ENCODE measurements at places on chromosomes 12 and 14. TPM values are rescaled to one million over a fixed set of nuclear protein-coding genes. Genes with fewer than 3 reads are reported as not detected.
A peak's percentile ranks its signal among the peaks of the same experiment; 100 is the strongest.

The TTC6 gene
- polyA plus RNA-seq = not detected

The TAS2R8 gene
- polyA plus RNA-seq = not detected

The SAMD15 gene
- polyA plus RNA-seq = not detected

GRCh38 chr12:116222358-116222757, 55.1 kb downstream of the MED13L start:
- H3K4me1 ChIP-seq = peaks cover 17% of the 10 kb centered on the region

DNA sequence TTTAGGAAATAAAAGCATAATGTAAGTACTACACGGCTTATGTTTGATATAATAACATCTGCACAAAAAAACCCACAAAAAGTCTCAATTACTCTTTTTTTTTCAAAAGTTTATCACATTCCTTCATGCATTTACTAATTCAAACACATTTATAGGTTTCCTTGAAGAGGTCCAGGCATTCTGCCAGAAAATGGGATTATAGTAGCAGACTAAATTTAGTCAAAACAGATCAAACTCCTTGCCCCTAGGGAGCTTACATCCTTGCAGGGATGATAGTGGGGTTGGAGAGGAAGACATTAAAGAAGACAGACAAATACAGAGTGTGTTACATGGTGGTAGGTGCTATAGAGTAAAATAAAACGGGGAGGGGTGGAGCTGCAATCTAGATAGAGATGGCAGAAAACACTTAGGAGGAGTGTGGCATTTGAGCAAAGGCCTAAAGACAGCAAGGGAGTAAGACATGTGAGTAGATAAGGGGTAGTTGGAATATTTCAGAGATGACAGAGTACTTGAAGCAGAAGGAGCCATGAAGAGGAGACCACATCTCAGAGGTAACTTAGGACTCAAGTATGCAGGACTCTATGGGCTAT, 266.9 kb downstream of the PPFIA2 start:
- no peaks in the 10 kb centered on the region for H3K36me3 ChIP-seq
- no peak for DNase-seq
- no peaks in the 10 kb centered on the region for H3K4me1 ChIP-seq

DNA sequence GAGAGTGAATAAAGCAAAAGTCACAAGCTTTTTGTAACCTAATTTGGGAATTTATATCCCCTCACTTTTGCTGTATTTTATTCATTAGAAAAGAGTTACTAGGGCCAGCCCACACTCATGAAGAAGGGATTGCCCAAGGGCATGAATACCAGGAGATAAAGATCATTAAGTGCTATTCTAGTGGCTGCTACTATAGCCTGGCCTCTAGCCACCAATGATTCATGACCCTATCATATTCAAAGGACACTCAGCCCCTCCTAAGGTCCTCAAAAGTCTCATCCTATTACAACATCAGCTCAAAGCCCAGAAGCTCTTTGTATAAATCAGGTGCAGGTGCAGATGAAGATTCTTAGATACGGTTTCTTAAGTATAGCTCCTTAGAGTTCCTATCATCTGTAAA, 518.1 kb downstream of the TRHDE start:
- no peaks in the 10 kb centered on the region for H3K4me1 ChIP-seq
- H3K27ac ChIP-seq = no peak overlapping the region
- no peaks in the 10 kb centered on the region for H3K27me3 ChIP-seq
- H3K36me3 ChIP-seq = no peaks in the 10 kb centered on the region
- H3K4me3 ChIP-seq = no peak overlapping the region

DNA sequence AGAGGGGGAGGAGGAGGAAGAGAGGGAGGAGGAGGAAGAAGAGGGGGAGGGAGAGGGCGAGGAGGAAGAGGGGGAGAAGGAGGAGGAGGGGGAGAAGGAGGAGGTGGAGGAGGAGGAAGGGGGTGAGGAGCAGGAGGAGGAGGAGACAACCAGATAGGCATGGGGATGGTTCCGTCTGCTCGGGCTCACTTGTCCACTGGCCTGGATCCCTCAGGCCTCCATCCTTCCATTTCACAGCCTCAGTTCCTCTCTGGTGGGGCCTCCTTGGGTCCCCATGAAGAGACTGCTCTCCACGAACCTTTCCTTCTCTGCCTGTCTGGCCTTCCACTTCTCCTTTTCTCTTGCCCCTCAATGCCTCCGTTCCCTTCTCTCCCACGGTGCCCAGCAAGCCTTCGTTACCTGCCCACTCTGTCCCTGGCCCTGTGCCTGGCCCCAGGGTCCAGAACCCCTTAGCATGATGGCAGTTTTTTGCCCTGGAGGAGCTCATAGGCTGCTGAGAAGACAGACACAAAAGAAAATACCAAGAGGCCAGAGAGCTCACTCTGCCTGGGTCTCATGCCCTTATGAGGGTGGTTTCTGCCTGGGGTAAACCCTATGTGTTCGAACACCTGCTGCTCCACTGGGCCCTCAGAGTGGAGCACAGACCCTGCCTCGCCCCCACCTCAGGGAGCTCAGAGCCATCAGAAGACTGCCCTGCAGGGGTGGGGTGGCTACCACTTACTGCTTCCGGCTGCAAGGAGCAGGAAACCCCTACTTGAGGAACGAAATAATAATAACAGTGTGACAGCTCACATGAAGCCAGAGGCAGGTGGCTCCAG, 11.7 kb upstream of the CACNA2D4 start:
- no peaks in the 10 kb centered on the region for H3K27me3 ChIP-seq
- peaks cover 66% of the 10 kb centered on the region for H3K4me1 ChIP-seq
- peak; percentile 46 for DNase-seq
- H3K27ac ChIP-seq = no peak overlapping the region
- H3K4me3 ChIP-seq = no peak overlapping the region

DNA sequence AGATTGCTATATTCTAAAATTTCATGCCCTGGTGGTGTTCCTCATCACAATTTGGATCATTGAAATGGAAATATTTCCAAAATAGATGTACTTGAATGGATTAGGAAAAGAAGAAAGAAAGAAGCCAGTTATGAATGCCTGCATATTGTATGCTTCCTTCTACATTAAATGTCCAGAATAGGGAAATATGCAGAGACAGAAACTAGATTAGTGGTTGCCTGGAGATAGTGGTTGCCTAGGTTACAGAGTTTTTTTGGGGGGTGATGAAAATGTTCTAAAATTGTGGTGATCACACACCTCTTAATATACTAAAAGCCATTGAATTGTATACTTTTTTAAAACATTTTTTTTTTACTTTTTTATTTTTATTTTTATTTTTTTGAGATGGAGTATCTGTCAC, 18.0 kb downstream of the TUBA1A start:
- H3K4me3 ChIP-seq = no peak overlapping the region
- no peak overlapping the region for H3K27ac ChIP-seq
- no peaks in the 10 kb centered on the region for H3K27me3 ChIP-seq
- no peak for DNase-seq
- no peaks in the 10 kb centered on the region for H3K4me1 ChIP-seq
- H3K36me3 ChIP-seq = no peaks in the 10 kb centered on the region

DNA sequence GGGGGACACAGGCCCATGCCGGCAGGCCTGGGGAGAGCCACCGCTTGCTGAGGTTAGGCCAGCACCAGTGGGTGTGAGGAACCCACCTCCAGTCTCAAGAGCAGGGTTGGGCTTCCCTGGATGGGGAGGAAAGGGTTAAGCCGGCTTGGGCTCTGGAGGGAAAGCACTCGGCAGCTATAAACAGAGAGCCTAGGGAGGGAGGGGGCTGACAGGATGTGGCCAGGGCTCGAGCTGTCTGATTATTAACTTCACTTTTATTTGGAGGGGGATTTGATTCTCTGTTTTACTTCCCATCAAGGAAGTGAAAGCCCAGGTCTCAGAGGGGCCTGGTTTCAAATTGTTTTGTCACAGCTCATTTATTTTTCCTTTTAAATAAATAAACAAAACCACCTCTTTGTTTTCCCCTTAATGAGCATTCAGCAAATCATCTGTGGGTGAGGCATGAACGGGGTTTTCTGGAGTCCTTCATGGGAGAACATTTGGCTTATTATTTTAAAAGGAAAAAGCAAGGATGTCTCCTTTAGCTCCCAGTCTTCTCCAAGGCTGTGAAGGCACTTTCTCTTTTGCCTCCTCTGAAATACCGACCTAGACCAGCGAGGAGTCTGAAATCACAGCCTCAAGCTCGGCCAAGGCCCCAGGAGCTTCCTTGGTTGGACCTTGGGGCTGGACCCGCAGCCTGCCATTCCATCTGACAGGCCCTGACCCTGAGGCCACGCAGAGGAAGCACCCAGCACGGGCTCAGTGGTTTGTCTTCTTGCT, 21.9 kb upstream of the ZFP36L1 start:
- peak; percentile 79 for DNase-seq
- H3K27me3 ChIP-seq = no peaks in the 10 kb centered on the region
- peaks cover 74% of the 10 kb centered on the region for H3K4me1 ChIP-seq
- H3K27ac ChIP-seq = peak overlapping the region; percentile 98

GRCh38 chr12:106195621-106196027, 52.2 kb downstream of the CKAP4 start:
- H3K4me3 ChIP-seq = no peak overlapping the region
- no peaks in the 10 kb centered on the region for H3K27me3 ChIP-seq
- H3K27ac ChIP-seq = no peak overlapping the region
- DNase-seq = peak; percentile 90
- no peaks in the 10 kb centered on the region for H3K36me3 ChIP-seq

DNA sequence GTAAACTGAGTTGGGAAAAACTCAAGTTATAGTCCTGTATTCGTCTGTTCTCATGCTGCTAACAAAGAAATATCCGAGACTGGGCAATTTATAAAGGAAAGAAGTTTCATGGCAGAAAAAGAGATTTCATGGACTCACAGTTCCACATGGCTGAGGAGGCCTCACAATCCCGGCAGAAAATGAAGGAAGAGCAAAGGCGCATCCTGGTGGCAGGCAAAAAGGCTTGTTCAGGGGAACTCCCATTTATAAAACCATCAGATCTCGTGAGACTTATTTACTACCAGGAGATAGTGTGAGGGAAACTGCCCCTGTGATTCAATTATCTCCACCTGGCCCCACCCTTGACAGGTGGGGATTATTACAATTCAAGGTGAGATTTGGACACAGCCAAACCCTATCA, 292.6 kb upstream of the SYT1 start:
- no peak for DNase-seq
- no peak overlapping the region for H3K4me3 ChIP-seq
- no peaks in the 10 kb centered on the region for H3K27me3 ChIP-seq
- no peak overlapping the region for H3K27ac ChIP-seq
- H3K36me3 ChIP-seq = no peaks in the 10 kb centered on the region
- no peaks in the 10 kb centered on the region for H3K4me1 ChIP-seq

GRCh38 chr12:79932357-79932756, 2.5 kb downstream of the PPP1R12A start:
- H3K4me3 ChIP-seq = peak overlapping the region; percentile 96
- peak overlapping the region; percentile 98 for H3K27ac ChIP-seq
- no peaks in the 10 kb centered on the region for H3K36me3 ChIP-seq
- H3K27me3 ChIP-seq = no peaks in the 10 kb centered on the region
- peaks cover 27% of the 10 kb centered on the region for H3K4me1 ChIP-seq

DNA sequence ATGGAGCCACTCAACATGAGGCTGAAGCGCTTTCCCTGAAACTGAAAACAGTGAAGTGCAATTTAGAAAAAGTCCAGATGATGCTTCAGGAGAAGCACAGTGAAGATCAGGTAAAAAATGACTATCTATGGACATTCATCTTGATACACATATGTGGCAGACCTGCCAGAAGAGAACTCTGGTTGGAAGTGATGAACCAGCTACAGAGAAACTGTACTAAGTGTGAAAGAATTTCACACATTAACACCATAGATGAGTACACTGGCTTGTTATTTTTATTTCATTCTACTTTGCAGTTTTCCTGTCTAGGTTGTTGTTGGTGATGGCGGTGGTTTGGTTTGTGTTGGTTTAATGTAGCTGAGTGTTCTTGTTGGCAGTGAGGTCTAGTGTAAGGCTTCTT, 174.7 kb downstream of the ESR2 start:
- no peaks in the 10 kb centered on the region for H3K4me1 ChIP-seq
- H3K4me3 ChIP-seq = no peak overlapping the region
- DNase-seq = no peak

- peaks cover 11% of the 10 kb centered on the region for H3K27me3 ChIP-seq
- H3K27ac ChIP-seq = no peak overlapping the region
- H3K4me1 ChIP-seq = no peaks in the 10 kb centered on the region
- DNase-seq = no peak
- no peaks in the 10 kb centered on the region for H3K36me3 ChIP-seq
- no peak overlapping the region for H3K4me3 ChIP-seq
Measured at GRCh38 chr14:88975926-88976325, 151.5 kb downstream of the TTC8 start.

DNA sequence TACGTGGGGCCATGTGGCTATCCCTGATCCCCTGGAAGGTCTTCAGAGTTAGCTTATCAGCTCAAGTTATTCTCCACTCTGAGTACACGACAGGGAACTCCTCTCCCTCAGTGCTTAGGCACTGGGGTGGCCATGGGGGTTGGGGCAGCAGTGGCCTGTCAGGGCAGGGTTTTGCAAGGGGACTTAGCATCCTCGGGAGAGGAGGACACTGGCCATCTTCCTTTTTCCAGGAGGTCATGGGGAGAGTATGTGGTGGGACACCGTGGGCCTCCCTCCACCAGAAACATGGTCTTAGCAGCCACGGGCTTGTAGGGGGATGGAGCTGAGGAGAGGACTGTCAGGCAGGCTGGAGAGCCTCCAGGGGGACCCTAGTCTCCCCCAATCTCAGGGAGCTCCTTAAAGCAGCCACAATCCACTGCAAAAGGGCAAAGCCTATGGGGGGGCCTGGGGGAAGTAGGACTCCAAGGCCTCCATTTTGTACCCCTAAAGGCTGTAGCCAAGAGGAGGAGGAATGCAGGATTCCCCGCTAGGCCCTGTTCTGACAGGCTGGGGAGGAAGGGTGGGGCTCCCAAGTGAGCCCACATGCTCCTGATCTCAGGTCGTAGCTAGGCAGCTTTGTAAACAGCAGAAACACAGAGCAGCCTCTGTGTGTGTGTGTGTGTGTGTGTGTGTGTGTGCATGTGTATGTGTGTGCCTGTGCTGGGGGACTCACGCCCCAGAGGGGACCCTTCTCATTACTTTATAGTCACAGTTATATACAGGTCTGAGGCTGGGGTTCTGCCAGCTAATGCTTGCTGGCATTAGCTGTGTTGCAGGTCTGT, 36.6 kb downstream of the KRT80 start:
- no peak for DNase-seq
- H3K4me1 ChIP-seq = peaks cover 10% of the 10 kb centered on the region
- H3K36me3 ChIP-seq = no peaks in the 10 kb centered on the region

DNA sequence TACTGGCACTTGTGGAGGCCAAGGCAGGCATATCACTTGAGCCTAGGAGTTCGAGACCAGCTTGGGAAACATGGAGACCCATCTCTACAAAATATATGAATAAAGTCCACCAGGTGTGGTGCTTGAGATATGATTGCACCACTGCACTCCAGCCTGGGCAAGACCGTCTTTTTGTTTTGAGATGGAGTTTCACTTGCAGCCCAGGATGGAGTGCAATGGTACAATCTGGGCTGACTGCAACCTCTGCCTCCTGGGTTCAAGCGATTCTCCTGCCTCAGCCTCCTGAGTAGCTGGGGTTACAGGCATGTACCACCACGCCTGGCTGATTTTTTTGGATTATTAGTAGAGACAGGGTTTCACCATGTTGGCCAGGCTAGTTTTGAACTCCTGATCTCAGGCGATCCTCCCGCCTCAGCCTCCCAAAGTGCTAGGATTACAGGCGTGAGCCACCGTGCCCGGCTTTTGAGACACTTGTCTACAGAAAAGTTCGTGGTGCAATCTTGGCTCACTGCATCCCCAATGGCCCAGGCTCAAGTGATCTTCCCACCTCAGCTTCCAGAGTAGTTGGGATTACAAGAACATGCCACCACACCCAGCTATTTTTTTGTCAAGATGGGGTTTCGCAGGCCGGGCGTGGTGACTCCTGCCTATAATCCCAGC, 16.3 kb upstream of the ATP5F1B start:
- H3K27me3 ChIP-seq = no peaks in the 10 kb centered on the region
- no peaks in the 10 kb centered on the region for H3K4me1 ChIP-seq
